ENCODE measurements at places on chromosomes 5 and 9.

GRCh38 chr9:12956805-12957204, 182.0 kb downstream of the LURAP1L start:
- no peak for DNase-seq

GRCh38 chr9:89234205-89235067, 55.8 kb upstream of the SHC3 start:
- DNase-seq: peak; percentile 28

GRCh38 chr5:116571568-116572349, 2.9 kb downstream of the SEMA6A start:
- peak; percentile 44 for DNase-seq

GRCh38 chr9:93128011-93128714, 5.9 kb downstream of the NINJ1 start:
- DNase-seq: no peak

GRCh38 chr5:157271740-157272271, 5.9 kb downstream of the CYFIP2 start:
- no peak for DNase-seq

DNA sequence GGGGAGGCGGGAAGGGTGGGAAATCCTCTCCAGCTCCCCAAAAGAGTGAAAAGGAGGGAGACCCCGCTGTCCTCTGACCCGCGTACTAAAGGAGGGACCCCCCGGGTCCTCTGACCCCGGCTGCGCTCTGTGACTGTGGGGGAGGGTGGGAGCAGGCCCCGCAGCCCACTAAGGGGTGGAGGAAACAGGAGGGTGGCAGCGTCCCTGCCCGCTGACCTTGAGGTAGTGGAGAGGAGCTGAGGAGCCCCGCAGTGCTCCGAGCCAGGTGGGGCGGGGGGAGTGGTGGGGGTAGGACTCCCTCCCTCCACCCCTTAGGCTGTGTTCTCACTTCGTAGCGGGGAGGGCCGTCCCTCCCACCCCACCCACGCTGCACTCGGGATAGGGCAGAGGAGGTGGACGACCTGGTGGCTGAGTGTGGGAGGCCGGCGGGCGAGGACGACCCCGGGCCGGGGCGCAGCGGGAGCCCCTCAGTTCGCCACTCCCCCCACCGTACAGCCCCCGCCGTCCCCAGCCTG, 449 bp upstream of the ADCY2 start:
- DNase-seq: no peak

Measured in DMS79 treated with DMSO at 0.1 percent for 48 hours (cell line).